Memory B cell (primary cell): ENCODE measurements at places on chromosomes 7 and 10.

DNA sequence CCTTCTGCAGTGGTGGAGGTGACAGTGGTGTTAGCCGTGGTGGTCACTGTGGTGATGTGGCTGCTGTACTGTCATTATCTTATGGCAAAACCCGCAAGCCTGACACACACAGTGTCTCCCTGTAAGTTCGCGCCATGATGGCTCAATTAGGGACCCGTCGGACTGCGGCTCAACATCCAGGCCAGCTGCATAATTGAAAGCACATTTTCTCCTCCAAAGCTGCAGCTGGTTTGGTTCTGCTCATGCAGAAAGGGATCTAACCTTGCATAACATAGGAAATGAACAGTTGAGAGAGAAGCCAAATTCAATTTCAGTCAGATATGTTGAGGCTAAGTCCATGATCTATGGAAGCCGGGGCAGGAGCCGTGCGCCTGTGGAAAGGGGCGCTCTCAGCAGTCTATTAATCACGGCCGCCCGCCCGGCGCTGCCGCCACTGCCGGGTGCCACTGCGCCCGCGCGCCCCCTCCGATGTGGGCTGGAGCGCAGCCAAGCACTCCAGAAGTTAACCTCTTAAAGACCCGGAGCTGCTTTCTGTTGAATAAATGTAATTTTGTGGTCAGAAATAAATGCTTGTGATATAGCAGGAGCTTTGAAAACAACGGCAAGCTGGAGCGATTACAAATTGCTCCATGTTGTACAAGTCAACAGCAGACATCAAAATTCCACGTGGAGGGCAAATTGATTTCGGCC is 227.7 kb downstream of the CUX1 start:
- DNase-seq, result no peak

DNA sequence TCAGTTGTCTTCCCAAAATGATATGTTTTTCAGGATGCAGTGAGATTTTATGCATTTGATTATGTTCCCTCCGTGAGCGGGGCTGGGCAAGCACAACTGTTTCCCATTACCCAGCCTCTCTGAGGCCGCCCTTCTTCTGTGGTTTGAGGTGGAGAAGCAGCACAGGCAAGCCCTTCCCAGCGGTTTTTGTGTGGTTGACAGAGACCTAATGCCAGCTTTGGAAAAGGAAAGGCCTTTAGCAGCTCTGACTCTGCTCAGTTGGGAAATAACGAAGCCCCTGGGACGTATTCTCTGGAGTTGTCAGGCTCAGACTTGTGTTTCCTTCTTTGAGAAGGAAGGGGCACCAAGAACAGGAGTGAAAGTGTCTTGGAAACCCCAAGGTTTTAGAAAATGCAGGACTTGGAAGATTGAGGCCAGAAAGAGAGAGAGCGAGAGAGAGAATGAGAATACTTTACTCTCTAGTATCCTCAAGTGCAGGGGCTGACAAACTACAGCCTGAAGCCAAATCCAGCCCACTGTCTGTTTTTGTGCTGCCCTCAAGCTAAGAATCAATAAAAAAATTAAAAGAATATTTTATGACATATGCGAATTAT is 20.6 kb upstream of the PDCD4 start:
- no peak for DNase-seq

DNA sequence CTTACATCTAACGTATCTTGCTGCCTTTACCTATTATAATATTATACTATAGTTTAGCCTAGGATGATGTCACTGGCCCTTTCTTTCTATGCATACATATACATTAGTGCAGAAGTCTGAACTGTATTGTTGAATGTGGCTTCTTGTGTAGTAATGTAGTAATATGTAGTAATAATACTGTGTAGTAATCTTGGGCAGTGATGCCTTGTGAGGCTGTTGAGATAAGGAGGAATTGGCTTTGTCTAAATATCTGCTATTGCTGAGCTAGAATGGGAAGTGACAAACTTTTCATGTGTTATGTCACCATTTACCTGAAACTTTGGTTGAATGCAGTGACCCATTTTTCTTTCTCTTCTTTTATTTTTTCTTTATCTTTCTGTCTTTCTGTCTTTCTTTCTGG is 11.0 kb downstream of the GLCCI1 start:
- DNase-seq, result no peak

GRCh38 chr10:132739225-132739613 is 46.7 kb downstream of the NKX6-2 start:
- no peak for DNase-seq

GRCh38 chr7:151218170-151218569 is 7.9 kb upstream of the H2BK1 start:
- DNase-seq, result no peak

- DNase-seq, result no peak
Observed at GRCh38 chr7:23207021-23207420, 25.2 kb downstream of the NUP42 start.

DNA sequence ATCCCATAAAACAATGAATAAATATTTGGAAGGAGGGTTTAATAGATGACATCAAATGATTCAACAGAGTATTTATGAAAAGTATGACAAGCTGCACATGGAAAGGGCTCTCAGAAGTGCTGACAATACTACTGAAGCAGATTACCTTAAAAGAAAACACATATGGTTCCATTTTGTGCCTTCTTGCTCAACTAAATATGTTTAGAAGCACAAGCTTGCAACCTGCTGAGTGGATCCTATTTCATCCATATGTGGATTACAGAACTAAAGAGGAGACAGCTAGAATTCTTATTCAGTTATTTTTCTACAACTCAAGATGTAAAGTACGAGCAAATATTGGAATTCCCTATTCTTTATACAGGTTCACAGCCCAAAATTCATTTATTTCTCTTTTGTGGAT is 340.6 kb downstream of the TFEC start:
- DNase-seq, result no peak

- DNase-seq, result no peak
Observed at GRCh38 chr10:108904163-108904838, 1019.0 kb downstream of the XPNPEP1 start.

GRCh38 chr7:40918701-40919271 is 784.0 kb downstream of the SUGCT start:
- no peak for DNase-seq

GRCh38 chr7:72336382-72336631 is 75.8 kb downstream of the CALN1 start:
- DNase-seq, result no peak

DNA sequence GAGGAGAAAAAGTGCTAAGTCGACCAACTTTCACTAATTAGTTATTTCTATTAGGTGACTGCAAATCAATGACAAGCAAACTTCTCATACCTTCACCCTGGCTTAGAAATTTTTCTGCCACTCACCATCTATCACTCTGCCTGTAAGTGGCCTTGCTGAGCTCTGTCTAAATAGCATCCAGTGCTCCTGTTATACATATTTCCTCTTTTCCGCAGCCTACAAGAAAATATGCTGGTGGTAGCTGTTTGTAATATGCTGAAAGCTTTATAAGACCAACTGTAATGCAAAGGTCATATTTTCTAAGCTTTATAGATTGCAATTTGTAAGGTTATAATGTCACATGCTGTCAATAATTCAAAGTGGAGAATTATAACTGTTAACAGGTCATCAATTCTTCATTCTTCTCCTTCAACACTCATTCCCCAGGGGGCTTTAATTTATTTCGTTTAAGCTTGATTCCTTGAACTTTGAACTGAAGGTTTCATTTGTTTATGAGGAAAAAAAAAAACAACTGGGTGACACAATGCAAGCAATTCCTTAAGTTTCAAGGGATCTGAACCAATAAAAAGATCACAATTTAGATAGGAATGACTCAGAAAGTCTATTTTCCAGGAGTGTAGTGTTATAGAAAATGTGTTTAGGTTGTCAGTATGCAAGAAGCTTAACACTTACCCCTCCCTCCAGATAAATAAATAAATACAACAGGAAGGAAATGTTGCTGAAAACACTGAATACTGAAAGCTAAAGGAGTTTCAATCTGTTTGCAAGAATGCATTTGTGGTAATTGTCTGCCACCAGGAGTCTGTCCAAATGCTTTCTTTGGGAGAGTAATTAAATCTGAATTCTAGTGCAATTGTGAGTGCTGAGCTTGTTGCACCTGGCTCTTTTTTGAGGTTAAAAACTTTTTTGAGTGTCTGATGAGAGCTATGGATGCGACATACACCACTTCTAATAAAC is 183.7 kb downstream of the SORCS1 start:
- no peak for DNase-seq

DNA sequence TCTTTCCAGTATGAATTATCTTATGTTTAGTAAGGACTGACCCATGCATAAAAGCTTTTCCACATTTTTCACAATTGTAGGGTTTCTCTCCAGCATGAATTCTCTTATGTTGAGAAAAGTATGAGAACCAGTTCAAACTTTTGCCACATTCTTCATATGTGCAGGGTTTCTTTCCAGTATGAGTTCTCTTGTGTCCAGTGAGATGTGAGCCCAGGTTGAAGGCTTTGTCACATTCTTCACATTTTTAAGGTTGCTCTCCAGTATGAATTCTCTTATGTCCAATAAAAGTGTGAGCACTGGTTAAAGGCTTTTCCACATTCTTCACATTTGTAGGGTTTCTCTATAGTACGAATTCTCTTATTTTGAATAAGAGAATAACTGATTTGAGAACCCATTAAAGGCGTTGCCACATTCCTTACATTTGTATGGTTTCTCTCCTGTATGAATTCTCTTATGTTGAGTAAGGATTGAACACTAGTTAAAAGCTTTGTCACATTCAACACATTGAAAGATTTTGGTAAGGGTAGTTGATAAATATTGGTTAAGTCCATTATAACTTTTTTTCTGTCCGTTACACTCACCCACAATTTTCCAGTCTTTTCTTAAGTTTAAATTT is 911.0 kb upstream of the ZNF722 start:
- no peak for DNase-seq

- DNase-seq, result no peak
Observed at GRCh38 chr10:21962358-21962757, 41.2 kb downstream of the DNAJC1 start.

DNA sequence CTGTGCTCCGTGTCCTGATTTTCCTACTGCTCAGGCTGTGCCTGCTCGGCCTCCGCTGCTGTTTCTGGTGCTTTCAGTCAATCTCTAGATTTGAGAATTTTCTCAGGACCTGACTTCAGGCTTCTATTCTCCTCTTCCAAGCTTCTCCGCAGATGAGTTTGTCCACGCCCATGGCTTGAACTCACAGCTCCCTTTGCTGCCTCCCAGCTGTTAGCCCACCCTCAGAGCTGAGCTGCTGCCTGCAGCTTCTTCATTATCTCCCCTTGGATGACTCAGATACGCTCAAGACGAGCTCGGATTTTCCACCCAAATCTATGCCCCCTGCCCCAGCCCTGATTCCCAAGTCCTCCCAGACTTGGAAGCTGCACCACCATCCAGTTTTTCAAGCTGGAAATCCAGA is 104.7 kb downstream of the FGFR2 start:
- DNase-seq, result no peak

DNA sequence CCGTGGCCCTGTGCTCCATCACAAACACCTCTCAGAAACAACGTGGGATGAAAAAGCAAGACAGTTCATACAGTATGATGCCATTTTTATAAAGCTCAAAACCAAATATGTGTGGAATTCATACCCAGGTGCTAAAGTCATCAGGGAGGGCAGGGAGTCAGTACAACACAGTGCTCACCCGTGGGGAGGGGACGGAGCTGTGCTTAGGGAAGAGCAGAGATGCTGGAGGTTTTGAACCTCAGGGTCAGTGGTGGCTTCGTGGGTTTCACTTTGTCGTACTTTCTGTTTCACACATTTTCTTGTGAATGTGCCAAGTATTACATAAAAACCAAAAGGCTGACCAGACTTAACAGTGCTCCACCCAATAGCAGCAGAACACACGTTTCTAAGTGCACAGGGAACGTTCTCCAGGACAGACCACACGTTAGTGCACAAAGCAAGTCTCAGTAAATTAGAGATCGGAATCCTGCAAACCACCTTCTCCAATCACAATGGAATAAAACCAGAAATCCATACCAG is 21.2 kb downstream of the ZMIZ2 start:
- no peak for DNase-seq

- DNase-seq, result no peak
Observed at GRCh38 chr10:78507510-78508160, 474.0 kb downstream of the RPS24 start.

DNA sequence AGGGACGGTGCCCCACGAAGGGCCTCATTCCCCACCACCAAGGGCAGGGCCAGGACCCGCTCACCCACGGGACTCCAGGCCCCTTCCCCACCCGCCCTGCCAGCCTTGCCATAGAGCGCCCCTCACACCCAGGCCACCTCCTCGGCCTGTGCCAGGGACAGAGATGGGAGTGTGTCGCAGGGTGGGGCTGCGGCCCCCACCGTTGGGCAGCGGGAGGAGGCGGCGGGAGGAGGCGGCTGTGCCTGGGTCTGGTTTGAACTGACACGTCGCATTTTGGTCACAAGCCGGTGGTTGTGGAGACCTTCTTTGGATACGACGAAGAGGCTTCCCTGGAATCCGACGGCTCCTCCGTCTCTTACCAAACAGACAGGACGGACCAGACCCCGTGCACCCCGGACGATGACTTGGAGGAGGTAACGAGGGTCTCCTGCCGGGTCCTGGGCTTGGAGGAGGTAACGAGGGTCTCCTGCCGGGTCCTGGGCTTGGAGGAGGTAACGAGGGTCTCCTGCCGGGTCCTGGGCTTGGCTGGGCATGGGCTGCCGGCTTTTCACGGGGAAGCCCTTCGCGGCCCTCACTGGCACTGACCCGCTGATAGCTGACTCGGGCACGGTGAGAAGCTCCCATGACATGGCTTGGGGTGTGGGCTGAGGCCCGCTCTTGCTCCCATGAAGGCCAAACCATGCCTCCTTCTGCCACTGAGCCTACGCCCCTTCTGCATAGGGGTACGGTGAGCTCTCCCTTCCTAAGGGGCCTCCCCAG is 46.4 kb upstream of the DPYSL4 start:
- DNase-seq, result no peak

DNA sequence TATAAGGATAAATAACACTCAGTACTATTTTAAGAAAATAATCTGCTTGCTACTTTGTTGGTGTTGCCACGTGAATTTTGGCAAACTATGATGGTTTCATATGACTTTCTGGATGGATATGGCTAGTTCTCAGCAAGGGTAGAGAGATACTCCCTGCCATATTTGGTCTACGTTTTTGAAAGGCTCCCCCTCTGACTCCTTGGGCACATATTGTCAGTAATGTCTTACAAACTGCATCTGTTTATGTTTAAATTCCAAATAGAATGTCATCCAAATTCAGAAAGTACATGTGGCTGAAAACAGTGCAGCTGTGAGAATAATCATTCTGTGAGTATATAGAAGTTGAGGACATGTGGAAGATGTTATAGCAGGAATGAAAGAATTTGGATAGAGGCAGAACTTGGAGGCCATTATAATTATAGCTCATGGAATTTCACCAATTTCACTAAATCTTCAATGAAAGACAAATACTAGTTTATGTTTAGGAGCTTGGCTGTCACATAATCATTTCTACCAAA is 107.8 kb downstream of the SRI start:
- DNase-seq, result no peak

- no peak for DNase-seq
Observed at GRCh38 chr7:47778153-47778661, 170.1 kb downstream of the PKD1L1 start.

- DNase-seq, result no peak
Observed at GRCh38 chr7:123977081-123977480, 52.0 kb downstream of the SPAM1 start.

GRCh38 chr10:12538491-12538995 is 189.2 kb downstream of the CAMK1D start:
- no peak for DNase-seq

GRCh38 chr10:84826704-84827103 is 498.3 kb downstream of the CCSER2 start:
- DNase-seq, result no peak

GRCh38 chr7:136353287-136353686 is 376.1 kb upstream of the MTPN start:
- no peak for DNase-seq
